Smooth muscle cell of the coronary artery (primary cell): ENCODE measurements at places on chromosomes 3 and 15. TPM values are rescaled to one million over a fixed set of nuclear protein-coding genes. Genes with fewer than 3 reads are reported as not detected.

The NMB gene
- 0.23 and 2.6 TPM in 2 replicates for total RNA-seq

The SI gene
- not detected in 2 replicates for total RNA-seq

The MAGI1 gene
- 25.5 and 35.1 TPM in 2 replicates for total RNA-seq

The EDC3 gene
- 10.9 and 11.0 TPM in 2 replicates for total RNA-seq
